Posterior vena cava (tissue), 2 donors: ENCODE measurements at places on chromosomes 5 and 9. TPM values are rescaled to one million over a fixed set of nuclear protein-coding genes. Genes with fewer than 3 reads are reported as not detected.

The AFAP1L1 gene
- total RNA-seq, result 30.3 TPM

The ELAVL2 gene
- total RNA-seq, result not detected

The SMIM23 gene
- total RNA-seq, result not detected

The TRPM3 gene
- total RNA-seq, result 5.3 TPM

The GTF2H2 gene
- 23.5 TPM for total RNA-seq

The SLC22A4 gene
- total RNA-seq, result 2.5 TPM

- peak; percentile 86 for DNase-seq
Measured at GRCh38 chr5:757346-757930, 27.1 kb downstream of the ZDHHC11B start.

DNA sequence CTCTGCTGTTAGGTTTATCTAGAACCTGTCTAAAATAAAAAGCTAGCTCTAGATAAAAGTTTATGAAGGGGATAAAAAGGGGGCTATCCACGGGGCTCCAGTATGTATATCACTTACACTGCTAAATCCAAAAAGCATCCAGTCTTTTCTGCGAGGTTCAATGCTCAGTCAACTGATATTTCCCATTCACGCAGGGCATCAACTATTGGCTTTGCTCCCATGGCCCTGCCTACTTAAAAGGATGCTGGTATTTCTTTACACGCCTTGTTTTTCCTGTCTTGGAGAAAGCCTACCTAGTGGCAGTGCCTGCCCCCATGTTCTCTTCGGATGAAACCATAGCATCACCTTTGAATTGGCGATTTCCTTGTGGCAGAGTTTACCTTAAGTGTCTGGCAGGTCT lies 8.1 kb downstream of the SPRY4 start:
- DNase-seq, result no peak

- no peak for DNase-seq
Measured at GRCh38 chr5:16713386-16713928, 96.7 kb upstream of the RETREG1 start.

DNA sequence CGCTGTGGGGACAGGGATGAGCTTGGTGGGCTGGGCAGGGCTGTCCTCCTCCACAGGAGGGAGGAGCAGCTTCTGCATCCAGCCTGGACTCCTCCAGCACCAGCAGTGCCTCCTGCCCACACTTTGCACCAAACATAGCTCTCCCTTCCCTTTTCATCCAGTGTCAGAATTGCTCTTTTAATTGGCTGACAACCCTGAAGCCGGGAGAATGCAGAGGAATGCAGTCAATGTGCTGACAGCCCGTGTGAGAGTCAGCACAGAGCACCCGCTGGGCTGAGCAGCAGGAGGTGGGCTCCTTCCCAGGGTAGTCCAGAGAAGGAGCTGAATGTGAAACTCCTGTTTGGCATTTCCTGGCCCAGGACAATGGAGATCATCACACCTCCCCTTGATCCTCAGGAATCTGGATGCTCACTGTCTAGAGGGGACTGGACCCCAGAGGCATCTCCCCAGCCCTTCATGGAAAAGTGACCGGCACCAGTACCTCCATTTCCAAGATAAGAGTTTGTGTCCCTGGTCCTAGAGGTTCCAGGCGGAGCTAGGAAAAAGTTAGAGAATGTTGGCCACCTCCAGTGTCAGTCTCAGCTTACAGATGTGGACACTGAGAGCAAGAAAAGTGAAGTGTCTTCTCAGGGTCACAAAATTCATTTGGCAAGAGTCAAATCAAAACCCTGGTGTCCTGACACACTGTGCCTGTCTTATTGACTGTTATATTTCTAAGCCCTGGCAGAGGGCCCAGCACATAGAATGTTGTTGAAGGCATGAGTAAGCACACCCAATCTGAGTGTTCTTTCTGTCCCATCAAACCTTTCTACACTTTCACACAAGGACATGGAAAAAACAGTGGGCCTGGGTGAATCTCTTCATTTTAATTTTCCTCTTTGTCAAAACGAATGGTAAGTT lies 202.1 kb downstream of the SNX18 start:
- no peak for DNase-seq

GRCh38 chr5:90560771-90561170 lies 2.2 kb downstream of the ADGRV1 start:
- no peak for DNase-seq

DNA sequence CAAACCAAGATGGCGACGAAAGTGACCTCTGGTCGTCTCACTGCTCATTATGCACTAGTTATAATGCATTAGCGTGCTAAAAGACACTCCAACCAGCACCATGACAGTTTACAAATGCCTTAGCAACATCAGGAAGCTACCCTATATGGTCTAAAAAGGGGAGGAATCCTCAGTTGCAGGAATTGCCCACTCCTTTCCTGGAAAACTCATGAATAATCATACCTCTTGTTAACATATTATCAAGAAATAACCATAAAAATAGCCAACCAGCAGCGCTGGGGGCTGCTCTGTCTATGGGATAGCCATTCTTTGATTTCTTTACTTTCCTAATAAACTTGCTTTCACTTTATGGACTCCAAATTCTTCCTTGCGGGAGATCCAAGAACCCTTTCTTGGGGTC lies 595.7 kb upstream of the KLF4 start:
- DNase-seq, result no peak

DNA sequence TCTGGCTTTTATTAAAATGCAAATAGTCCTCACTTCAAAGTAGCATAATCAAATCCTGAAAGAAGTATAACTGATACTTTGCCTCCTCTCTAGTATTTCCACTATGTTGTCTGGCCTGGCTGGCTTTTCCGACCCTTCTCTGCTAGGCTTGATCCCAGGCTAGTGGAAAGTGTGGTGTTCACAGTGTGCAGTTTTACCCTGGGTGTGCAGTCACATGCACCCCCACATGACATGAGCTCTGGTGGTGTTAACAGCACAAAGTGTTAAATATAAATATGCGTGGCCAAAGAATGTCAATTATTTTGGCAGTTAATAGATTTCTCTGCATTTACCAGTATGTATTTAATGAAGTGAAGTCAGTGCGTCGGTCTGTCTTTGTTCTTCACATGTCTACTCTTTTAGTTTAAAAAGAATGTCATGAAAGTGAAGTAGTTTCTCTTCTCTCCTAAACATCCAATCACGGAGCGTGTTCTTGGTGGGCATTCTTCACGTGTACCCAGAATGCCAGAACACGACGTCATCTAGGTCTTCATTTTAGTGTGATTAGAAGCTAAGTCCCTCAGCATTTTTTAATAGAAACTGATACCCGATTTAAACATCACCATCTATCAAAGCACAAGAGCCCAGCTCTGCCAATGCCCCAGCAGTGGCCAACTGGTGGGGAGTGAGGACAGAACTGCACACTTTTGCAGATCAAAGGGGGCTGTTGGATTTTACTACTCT lies 286.4 kb downstream of the FANCC start:
- DNase-seq, result no peak

DNA sequence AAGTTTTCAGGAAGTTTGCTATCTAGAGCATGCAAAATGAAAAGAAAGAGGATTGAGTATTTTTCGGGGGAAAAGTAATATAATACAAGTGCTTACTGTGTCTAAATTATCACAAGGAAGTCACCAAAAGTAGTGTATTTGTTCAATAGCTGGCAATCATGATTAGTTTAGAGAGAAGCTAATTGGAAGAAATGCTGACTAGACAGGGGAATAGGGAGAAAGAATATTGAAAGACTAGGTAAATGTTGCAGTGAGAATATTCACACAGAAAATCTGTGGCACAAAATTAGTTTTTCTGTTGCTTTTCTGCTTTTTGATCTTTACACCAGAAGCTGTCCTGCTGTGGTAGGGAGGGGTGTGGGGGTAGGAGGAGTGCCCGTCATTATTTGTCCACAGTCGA lies 238.7 kb downstream of the MARCHF11 start:
- no peak for DNase-seq

DNA sequence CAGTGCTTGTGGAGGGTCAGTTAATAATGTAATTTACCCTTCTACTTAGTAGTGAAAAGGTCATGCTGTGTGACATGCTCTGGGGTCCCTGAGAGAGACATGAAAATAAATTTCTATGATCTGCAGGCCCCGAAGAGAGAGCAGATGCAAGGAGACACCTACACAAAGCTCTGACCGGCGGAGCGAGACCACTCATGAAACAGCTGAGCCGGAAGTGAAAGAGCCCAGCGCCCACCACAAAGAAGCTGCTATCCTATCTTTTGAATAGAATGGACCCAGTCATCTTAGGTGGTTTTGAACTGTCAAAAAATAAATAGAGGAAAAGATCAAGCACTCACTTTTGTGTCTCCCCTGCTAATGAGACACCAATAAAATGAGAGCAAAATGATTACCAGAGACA lies 190.0 kb downstream of the MED10 start:
- DNase-seq, result no peak

DNA sequence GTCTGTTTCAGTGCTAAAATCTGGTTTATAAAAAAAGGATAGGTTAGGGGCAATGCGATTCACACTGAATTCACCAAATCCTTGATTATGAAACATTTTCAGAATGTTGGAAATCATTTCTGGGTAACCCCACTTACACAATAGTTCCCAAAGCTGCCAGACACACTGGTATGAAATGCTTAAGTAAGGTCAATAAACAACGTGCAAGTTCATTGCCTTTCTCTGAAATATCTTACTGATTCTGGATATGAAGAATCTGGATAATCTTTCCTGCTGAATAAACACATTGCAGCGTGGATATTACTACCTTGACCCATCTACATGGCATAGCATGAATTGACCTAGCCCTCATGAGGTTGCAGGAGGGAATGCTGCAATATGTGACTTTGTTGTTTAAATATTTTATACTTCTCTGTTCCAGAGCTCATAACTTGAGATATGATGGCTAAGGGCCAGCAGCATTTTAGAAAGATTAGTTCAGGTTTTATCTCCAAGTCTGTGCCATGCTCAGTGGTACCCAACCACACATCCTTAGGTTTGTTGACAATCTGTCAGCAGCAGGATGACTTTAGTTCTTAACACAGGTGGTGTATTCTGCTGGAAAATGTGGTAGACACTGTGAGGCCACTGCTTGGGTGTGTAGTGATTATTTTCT lies 121.0 kb downstream of the NREP start:
- DNase-seq, result no peak

GRCh38 chr5:151556806-151557205 lies 34.3 kb downstream of the FAT2 start:
- DNase-seq, result no peak

- DNase-seq, result no peak
Measured at GRCh38 chr5:8522646-8523045, 653.7 kb downstream of the MTRR start.

GRCh38 chr5:89842531-89842930 lies 567.0 kb downstream of the CETN3 start:
- no peak for DNase-seq

- DNase-seq, result no peak
Measured at GRCh38 chr5:502325-503079, 21.7 kb downstream of the SLC9A3 start.

- peak; percentile 89 for DNase-seq
Measured at GRCh38 chr9:134377976-134378375, 51.7 kb downstream of the RXRA start.

DNA sequence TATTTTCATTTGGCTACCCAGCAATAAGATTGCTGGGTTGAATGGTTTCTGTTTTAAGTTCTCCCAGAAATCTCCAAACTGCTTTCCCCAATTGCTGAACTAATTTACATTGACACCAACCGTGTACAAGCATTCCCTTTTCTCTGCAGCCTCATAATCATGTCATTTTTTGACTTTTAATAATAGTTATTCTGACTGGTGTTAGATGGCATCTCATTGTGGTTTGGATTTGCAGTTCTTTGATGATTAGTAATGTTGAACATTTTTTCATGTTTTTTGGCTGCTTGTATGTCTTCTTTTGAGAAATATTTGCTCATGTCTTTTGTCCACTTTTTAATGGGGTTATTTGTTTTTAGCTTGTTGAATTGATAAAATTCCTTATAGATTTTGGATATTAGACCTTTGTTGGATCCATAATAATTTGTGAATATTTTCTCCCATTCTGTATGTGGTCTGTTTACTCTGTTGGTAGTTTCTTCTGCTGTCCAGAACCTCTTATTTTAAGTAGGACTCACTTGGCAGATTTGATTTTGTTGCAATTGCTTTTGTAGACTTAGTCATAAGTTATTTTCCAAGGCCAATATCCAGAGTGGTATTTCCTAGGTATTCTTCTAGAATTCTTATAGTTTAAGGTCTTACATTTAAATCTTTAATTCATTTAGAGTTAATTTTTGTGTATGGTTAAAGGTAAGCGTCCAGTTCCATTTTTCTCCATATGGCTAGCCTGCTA lies 793.7 kb downstream of the BRINP1 start:
- no peak for DNase-seq

GRCh38 chr5:43121233-43121912 lies 659 bp downstream of the ZNF131 start:
- DNase-seq, result peak; percentile 99

GRCh38 chr5:179229331-179229831 lies 115.9 kb downstream of the ADAMTS2 start:
- DNase-seq, result peak; percentile 52

GRCh38 chr5:172245046-172245445 lies 38.5 kb downstream of the UBTD2 start:
- DNase-seq, result no peak

GRCh38 chr9:107999011-107999410 lies 509.4 kb upstream of the KLF4 start:
- no peak for DNase-seq

DNA sequence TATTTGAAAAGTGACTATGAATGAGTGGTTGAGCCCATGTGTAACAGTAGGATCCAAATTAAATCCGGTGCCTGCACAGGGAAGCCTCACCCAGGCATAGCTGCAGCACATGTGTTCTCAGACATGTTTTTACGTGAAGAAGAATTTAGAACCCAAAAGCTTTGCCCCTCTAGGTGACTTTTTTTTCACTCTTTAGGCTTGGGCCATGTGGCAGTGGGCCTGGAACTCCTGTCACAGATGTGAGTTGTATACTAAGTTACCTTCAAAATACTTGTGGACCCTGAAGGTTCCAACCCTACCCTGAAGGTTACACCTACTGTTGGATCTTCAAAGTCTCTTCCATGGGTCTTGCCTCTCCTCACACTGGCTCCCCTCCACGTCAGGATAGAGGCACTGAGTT lies 146.6 kb downstream of the GAS1 start:
- no peak for DNase-seq

- no peak for DNase-seq
Measured at GRCh38 chr9:126275386-126276001, 51.1 kb upstream of the MVB12B start.

DNA sequence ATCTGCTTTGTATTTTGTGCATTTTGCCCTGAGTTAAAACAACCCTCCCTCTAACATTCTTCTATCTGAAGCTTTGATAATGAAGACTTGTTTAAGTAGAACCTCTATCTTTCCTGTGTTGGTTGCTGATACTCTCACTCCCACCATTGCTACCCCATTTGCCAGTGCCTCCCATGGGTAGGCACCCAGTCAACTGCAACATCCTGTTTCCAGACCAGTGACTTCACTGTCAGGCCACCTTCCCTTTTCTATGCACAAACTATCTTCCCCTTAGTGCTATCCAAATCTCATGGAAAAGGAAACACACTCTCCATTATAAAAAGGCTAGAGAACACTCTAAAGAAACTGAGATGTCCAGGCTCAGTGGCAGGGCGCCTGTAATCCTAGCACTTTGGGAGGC lies 5.6 kb upstream of the IARS1 start:
- no peak for DNase-seq

- DNase-seq, result no peak
Measured at GRCh38 chr5:150465927-150466326, 16.4 kb upstream of the RPS14 start.

GRCh38 chr9:34580358-34580757 lies 9.2 kb downstream of the CNTFR start:
- DNase-seq, result no peak
